Renal cortex interstitium (tissue), 15 donors: ENCODE measurements at places on chromosomes 3 and 15.

DNA sequence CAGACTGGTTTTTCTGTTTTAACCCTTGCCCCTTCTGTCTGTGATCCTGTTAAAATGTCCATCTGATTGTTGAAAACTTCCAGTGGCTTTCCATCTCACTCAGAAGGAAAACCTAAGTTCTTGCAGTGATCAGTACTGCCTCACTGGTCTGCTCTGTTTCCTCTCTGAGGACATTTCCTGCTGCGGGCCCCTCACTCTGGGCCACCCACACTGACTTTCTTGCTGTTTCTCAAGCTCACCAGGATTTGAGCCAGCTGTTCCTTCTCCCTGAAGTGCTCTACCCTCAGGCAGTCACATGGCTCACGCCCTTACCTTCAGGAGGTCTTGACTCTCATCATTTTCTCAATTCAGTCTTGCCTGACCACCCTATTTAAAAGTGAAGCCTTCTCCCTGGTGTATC, 1.8 kb downstream of the GRK7 start:
- peak; percentile 36 for DNase-seq

DNA sequence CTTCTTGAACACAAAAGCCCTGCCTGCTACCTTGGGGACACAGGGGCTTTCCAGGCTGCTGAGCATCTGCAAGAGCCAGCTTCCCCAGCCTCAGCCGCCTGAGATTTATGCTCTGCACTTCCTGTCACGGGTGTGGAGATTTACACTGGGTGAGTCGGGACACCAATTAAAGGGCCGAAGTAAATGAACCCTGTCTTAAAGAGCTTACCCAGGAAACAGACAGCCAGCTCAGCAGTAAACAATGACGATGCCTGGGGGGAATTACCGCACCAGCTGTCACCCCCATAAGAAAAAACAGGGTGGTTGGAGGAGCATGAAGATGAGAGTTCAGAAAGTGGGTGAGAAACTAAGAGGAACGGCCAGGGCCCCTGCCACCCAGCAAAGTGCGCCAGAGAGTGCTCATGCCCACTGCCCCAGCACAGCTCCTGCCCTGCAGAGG, 37.5 kb upstream of the IQSEC1 start:
- peak; percentile 75 for DNase-seq

GRCh38 chr3:42691816-42692666, 6.7 kb downstream of the KLHL40 start:
- no peak for DNase-seq

DNA sequence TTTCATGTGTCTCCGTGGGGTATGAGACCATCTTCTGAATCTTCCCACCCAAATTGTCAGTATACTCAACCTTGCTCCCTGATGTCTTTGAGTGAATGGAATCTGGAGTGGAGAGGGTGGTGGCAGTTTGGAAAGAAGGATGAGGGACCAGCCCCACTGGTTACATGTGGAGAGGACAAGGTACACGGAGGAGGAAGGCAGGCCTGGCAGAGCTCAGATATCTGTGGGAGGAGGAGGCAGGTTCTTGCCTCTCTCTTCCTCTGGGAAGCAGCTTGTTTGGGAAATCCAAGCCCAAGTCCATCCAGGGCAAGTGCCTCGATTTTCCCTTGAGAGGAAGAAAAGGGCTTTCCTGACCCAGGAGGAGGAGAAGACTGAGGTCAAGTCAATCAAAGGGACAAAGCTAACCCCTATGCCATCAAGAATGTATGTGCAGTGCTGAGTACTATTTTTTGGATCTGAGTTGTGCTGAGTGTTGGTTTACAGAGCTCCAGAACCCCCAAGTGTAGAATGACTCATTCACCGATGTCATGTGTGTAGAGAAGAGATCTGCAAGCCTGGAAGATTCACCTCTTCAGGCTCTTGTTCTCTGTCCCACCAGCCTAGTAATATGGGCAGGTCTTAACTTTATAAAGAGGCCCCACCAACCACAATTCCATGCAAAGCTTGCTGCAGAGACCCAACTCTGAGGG, 19.8 kb upstream of the LOXL1 start:
- no peak for DNase-seq

DNA sequence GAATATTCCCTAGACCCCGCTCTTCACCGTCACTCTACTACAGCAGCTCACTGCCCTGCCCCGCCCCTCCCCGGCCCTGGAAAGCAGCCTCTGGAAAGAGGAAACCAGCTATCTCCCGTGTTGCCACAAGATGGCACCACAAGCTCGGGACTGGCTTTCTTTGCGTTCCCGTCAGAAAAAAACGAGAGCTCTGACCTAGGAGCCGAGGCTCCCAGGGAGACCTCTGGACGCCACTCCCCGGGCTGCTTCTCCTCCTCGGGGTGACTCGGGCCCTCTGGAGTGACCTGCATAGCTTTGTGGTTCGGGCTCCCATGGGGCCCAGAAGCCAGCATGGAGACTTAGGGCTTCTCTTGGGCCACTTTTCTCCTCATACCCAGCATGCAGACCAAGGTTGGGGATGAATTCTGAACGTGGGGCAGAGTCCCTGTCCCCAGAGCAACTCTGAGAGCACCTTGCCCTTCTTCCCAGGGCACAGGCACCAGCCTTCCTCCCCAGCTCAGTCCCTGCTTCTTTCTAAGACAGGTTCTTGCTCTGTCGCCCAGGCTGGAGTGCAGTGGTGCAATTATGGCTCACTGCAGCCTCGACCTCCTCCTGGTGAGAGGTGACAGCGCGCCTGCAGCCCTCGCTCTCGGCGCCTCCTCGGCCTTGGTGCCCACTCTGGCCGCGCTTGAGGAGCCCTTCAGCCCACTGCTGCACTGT, 19.0 kb downstream of the STOML1 start:
- DNase-seq, result peak; percentile 80

- DNase-seq, result no peak
Measured at GRCh38 chr3:5298453-5298852, 110.9 kb downstream of the EDEM1 start.

DNA sequence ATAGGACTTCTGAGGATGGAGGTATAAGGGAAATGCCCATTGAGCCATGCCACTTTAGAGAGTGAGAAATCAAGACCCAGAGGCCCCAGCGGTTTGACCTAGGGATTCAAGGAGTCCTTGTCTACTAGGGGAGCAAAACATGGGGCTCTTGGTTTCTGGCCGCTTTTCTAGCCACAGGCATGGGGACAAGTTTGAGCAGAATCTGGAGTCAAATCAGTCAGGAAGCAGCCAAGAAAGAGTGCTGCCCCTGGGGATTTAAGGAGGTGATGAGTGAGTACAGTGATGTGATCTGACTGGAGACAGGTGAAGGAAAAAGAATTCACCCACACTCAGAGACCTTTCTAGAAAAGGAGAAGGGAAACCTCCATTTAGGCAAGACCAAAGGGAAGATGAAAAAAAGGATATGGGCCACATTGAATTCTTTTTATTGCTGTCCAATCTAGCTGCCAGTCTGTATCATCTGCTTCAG, 244.0 kb upstream of the TBC1D5 start:
- no peak for DNase-seq

DNA sequence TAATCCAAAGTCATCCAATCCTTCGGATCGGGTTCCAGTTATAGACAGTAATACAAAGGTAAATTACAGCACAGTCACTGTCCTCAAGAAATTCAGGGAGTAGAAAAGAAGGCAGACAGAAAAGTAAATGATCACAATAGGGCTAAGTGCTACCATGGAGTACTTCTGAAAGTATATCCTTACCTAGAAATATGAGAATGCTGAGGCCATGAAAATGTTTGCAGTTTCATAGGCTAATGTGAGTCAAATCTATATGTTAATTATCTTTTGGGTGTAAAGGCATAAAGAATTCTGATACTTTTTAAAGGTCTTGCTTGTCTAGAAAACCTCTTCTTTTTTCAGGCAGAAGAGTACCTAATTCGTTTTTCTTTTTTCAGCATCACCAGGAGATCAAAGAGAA, 29.8 kb downstream of the PBRM1 start:
- DNase-seq, result no peak

DNA sequence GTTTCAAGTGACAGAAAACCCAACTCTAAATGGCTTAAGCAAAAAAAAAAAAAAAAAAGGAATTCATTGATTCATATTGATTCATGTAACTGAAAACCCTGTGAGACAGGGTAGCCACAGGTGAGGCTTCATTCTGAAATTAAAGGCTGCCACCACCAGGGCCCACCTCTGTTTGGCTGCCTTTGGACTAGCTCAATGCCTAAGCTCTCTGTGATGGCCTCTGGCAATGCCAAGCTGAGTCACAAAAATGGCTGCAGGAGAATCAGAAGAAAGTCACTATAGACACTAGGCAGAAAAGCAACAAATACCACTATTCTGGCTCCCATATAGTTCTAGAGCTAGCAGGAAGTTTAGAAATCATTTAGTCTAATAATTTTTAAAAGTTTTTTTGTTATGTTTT, 38.2 kb upstream of the GYG1 start:
- DNase-seq, result no peak

DNA sequence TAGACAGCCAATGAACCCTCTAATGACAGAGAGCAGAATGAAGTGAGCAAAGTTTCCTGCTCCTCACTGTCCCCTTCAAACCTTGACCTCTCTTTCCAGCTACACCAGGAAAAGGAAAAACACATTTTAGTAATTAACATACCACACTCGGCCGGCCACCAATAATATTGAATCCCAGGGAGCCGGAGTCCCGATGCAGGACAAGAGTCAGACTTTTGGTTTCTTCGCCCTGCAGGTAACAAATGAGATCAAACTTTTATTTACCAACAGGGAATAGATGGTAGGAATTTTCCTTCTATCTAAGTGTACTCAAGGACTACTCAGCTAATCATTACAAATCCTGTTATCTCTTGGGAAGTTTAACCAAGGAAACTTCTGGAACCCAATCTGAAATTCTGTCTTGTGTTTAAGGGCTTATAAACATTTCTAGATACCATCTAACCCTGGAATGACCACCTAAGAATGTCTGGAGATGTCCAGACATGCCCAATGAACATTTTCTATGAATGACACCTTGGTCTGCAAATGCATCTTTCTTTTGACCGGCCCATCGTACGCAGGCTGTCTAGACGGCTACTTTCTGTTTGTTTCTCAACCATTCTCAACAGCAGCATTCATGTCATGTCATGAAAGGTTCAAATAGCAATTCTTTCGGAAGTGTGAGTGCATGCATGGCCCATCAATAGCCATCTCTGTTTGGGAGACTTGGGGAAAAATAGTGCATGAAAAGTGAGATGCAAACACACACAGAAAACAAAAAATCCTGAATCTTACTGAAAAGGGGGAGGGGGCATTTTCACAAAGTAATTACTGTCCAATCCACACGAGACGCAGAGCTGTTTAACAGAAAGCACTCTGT, 16.1 kb downstream of the PDZRN3 start:
- DNase-seq, result no peak

- no peak for DNase-seq
Measured at GRCh38 chr3:12188681-12189287, 30.1 kb upstream of the TIMP4 start.

DNA sequence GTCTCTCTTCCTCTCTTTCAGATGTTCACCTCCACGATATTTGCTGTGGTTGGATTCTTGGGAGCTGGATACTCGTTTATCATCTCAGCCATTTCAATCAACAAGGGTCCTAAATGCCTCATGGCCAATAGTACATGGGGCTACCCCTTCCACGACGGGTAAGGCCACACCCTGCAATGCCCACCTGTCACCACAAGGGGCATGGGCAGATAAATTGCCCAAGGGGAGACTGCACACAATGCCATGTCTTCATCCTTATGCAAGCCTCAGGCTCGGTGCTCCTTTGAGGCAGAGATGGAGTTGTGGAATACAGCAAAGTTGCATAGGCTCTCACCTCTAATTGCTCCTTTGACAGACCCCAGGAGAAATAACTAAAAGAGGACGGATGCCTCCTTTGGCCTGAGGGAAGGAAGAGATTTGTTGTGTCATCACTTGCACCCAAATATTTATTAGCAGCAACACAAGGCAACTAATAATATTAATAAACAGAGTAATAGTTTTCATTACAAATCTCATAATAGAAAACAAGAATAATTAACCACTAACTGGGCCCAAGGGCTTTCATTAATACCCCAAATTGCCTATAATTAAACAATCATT, 13.2 kb downstream of the TM4SF4 start:
- DNase-seq, result no peak

DNA sequence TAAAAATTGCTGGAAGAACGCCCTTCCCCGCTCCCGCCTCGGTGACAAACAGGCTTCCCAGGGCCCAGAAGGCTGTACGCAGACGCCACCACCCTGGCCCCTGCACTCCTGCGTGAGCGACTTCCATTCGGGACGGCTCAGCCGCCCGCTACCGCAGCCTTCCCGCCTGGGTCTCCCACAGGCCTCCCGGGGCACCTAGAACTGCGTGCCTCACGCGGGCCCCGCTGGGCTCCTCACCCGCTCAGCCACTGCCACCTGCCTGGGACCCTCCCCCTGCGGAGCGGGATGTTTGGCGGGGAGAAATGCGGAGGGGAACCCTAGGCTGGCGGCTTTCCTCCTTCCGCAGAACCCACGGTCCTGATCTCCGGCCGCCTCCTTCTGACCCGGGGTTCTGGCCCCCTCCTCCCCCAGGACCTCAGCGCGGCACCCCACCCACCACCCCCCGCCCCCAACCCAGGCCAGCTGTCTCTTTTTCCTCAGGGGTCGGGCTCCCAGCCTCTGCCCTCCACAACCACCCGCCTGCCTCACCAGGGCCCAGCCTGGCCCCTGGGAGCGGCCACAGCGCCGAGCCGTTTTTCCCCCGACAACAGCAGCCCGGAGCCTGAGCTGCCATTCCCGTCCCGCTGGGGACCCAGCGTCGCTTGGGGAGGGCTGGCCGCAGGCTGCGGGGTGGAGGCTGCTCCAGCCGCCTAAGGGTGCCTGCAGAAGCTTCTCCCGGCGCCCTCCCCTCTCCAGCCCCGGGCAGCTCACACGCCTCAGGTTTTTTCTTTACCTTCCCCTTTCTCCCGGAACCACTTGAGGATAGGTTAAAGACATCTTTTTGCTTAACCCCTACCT, 27.6 kb upstream of the RAB7A start:
- no peak for DNase-seq

GRCh38 chr15:89472785-89473256, 23.6 kb downstream of the RHCG start:
- peak; percentile 38 for DNase-seq

- no peak for DNase-seq
Measured at GRCh38 chr15:63347074-63347857, 34.4 kb downstream of the CA12 start.

DNA sequence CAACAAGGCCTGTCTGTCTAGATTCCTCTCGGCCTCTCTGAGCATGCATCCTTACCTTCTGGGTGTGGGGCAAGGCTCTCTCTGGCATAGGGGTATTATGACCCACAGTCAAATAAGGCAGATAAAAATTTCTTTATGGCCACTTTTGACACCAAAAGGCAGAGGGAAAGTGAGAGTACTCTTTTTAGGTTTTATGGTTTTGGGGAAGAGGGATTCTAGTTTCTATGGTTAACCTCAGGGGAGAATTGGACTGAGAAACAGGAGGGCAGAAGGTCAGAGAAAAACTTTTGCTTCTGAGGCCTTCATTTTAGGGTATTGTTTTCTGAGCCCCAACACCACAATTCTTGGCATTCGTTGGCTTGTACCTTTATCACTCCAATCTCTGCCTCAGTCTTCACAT, 70.0 kb upstream of the CCDC54 start:
- no peak for DNase-seq

DNA sequence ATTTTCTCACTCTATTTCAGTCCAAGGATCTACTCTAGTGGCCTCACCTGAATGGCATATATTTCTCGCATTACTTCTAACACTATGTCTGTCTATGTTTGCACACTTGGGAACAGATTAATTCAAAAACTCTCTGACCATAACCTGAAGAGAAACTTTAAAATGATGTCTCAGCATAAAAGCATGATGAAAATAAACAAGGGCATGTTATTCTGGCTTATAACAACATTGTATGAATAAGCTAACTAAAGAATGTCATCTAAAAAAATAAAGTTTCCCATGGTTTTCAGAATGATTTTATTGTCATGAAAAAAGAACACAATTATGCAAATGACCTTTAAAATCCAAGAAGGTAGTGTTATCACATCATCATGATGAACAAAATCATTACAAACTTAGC, 85.5 kb upstream of the ROBO2 start:
- no peak for DNase-seq
